ENCODE measurements at places on chromosomes 1 and 21. TPM values are rescaled to one million over a fixed set of nuclear protein-coding genes. Genes with fewer than 3 reads are reported as not detected.

The CCDC28B gene
- 56.6 TPM for polyA plus RNA-seq

DNA sequence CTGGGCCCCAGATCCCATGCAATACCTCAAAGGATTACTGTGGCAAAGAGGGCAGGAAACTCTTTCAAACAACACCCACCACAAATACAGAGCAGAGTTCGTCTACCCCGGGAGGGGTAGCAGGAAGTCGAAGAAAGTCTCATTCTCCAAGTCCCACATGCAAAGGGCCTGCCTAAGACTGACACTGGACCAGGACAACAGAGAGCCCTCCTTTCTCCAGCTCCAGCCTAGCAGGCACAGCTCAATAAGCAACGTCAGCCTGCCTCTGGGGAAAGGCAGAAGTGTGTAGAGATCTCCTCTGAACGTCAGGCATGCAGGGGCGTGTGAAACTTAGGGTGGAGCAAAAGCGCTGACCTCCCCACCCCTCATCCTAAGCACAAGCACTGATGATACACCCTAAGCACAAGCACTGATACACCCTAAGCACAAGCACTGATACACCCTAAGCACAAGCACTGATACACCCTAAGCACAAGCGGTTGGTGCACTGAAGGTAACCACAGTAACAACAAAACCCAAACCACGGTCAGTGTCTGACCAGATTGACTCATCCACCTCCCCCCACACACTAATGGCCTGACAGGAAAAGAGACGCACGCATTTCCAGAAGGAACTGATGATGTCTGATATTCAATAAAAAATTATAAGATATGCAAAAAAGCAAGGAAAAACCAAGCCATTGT lies 1.3 kb downstream of the KRTAP12-3 start:
- DNase-seq = no peak
- H3K27ac ChIP-seq = no peak overlapping the region
- H3K27me3 ChIP-seq = no peaks in the 10 kb centered on the region
- no peak overlapping the region for H3K4me3 ChIP-seq

DNA sequence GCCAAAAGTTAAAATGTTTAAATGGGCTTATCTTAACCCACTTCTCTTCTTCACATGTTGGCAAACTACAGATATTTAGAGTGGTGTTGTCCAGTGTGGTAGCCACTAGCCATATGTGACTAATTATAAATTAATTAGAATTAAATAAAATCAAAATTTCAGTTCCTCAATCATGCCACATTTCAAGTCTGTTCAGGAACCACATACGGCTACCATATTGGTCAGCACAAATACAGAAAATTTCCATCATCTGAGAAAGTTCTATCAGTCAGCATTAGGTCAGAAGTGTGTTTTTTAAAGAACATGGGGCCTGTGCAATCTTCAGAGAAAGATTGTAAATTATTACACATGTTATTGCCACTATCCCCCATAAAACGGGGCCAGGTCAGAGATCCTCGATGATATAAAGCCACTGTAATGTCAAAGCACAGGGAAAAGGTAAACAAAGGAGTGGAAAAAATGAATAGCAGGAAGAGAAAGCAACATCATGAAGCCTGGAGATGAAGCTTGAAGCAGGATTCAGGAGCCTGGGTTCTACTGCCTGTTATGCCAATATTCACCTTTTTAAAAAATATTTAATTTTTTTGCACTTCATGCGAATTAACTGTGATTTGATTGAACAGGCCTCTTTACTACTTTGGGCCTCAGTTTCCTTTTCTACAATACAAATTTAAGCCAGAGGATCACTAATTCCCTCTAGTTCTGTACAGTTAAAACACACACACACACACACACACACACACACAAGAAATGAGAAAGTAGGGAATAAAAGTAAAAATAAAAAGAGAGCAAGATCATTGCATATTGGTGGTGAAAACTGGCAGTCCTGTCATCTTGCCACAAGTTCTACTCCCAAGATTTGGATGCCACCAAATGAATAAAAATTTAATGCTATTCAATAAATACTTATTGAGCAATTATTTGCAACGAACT lies 2.3 kb downstream of the RSBN1 start:
- H3K4me3 ChIP-seq = peak overlapping the region; percentile 92
- no peak for DNase-seq
- peak overlapping the region; percentile 48 for H3K27ac ChIP-seq
- H3K4me1 ChIP-seq = peaks cover 15% of the 10 kb centered on the region
- H3K27me3 ChIP-seq = no peaks in the 10 kb centered on the region

- H3K27me3 ChIP-seq = peaks cover 7% of the 10 kb centered on the region
- peak; percentile 31 for DNase-seq
- H3K36me3 ChIP-seq = no peaks in the 10 kb centered on the region
- H3K27ac ChIP-seq = 0 out of 3 replicates have a peak overlapping the region, but pooled peaks have one; percentile 2
- H3K4me1 ChIP-seq = peaks cover 15% of the 10 kb centered on the region
- peak overlapping the region; percentile 55 for H3K4me3 ChIP-seq
Observed at GRCh38 chr1:64745181-64745985, 508 bp downstream of the RAVER2 start.

- H3K4me1 ChIP-seq = 0 out of 2 replicates have a peak, but pooled peaks cover 2% of the 10 kb centered on the region
- no peak overlapping the region for H3K4me3 ChIP-seq
- H3K27me3 ChIP-seq = peaks cover 32% of the 10 kb centered on the region
- DNase-seq = no peak
- no peak overlapping the region for H3K27ac ChIP-seq
- H3K36me3 ChIP-seq = no peaks in the 10 kb centered on the region
Observed at GRCh38 chr1:101313356-101313755, 76.5 kb downstream of the S1PR1 start.

GRCh38 chr1:178031856-178032320 lies 62.0 kb upstream of the RASAL2 start:
- H3K4me1 ChIP-seq = no peaks in the 10 kb centered on the region
- DNase-seq = peak; percentile 77
- H3K4me3 ChIP-seq = no peak overlapping the region
- H3K27me3 ChIP-seq = no peaks in the 10 kb centered on the region

- peaks cover 13% of the 10 kb centered on the region for H3K27me3 ChIP-seq
- no peak overlapping the region for H3K27ac ChIP-seq
- H3K4me1 ChIP-seq = no peaks in the 10 kb centered on the region
- H3K4me3 ChIP-seq = no peak overlapping the region
- DNase-seq = no peak
Observed at GRCh38 chr21:38264571-38264970, 7.8 kb downstream of the KCNJ15 start.

- H3K4me3 ChIP-seq = no peak overlapping the region
- H3K4me1 ChIP-seq = peaks cover 13% of the 10 kb centered on the region
- no peaks in the 10 kb centered on the region for H3K27me3 ChIP-seq
- no peaks in the 10 kb centered on the region for H3K36me3 ChIP-seq
- no peak overlapping the region for H3K27ac ChIP-seq
Observed at GRCh38 chr1:184788970-184789369, 34.3 kb upstream of the EDEM3 start.

GRCh38 chr1:109573785-109574184 lies 25.4 kb downstream of the GNAI3 start:
- no peak overlapping the region for H3K27ac ChIP-seq
- peaks cover 22% of the 10 kb centered on the region for H3K36me3 ChIP-seq
- no peak overlapping the region for H3K4me3 ChIP-seq

DNA sequence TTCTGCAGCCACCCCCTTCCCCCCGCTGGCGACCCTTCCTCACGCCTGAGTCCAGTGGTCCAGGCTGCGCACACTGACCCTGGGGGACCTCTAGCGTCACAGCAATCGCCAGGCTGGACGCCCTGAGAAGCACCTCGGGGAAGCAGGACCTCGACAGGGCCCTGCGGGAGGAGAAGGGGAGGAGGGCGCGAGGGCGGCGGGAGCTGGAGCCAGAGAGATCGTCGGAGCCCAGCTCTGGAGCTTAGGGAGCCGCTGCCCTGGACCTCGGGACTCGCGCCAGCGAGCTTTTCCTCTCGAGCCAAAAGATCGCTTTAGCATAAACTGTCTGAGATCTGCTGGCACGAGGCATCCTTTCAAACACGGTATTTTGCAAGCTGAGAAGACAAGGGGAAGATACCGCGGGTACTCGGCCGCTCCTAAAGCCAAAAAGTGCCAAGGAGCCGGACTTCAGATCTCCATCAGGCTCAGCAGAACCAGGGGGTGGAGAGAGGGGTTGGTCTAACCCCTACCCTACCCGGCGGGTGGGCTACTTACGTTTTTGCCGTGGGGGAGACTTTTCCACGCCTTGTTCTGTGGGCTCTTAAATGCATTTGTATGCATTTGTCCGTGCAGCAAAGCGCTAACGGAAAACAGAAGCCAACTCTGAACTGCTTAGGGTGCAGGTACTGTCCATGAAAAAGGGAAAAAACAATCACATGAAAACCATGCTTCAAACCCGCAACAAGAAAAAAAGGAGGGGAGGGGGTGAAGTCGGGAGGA lies 586 bp downstream of the COL24A1 start:
- peaks cover 29% of the 10 kb centered on the region for H3K27me3 ChIP-seq
- no peak overlapping the region for H3K4me3 ChIP-seq
- H3K27ac ChIP-seq = no peak overlapping the region
- no peaks in the 10 kb centered on the region for H3K4me1 ChIP-seq
- DNase-seq = no peak

The SLC44A3 gene
- polyA plus RNA-seq = not detected

The IFT25 gene
- 202 TPM for polyA plus RNA-seq

GRCh38 chr1:241837901-241838300 lies 10.1 kb upstream of the EXO1 start:
- H3K4me1 ChIP-seq = peaks cover 4% of the 10 kb centered on the region
- no peaks in the 10 kb centered on the region for H3K27me3 ChIP-seq
- H3K4me3 ChIP-seq = no peak overlapping the region

DNA sequence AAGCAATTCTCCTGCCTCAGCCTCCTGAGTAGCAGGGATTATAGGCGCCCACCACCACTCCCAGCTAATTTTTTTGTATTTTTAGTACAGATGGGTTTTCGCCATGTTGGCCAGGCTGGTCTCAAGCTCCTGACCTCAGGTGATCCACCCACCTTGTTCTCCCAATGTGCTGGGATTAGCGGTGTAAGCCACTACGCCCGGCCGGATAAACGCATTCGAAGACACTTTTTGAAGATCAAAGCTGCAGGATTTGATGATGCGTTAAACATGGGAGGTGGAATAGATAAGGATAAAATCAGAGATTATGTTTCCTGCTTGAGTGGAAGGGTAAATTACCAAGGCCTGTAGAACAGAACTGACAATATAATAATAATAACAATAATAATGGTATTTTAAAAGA lies 389.4 kb upstream of the POU3F1 start:
- H3K27ac ChIP-seq = no peak overlapping the region
- DNase-seq = no peak
- peaks cover 33% of the 10 kb centered on the region for H3K27me3 ChIP-seq
- H3K4me3 ChIP-seq = no peak overlapping the region
- H3K4me1 ChIP-seq = no peaks in the 10 kb centered on the region

The CA14 gene
- 0.57 TPM for polyA plus RNA-seq

GRCh38 chr1:37739222-37739621 lies 25.7 kb downstream of the EPHA10 start:
- H3K27me3 ChIP-seq = peaks cover 30% of the 10 kb centered on the region
- no peak overlapping the region for H3K27ac ChIP-seq
- no peaks in the 10 kb centered on the region for H3K4me1 ChIP-seq

DNA sequence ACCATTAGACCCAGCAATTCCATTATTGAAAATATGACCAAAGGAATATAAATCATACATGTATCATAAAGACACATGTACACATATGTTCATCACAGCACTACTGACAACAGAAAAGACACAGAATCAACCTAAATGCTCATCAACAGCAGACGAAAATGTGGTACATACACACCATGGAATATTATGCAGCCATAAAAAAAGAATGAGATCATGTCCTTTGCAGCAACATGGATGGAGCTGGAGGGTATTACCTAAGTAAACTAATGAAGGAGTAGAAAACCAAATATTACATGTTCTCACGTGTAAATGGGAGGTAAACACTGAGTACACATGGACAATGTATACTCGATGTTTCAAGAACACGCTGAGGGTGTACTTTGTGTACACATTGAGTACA lies 15.9 kb downstream of the AKT3 start:
- no peak overlapping the region for H3K27ac ChIP-seq
- no peaks in the 10 kb centered on the region for H3K27me3 ChIP-seq
- H3K4me1 ChIP-seq = no peaks in the 10 kb centered on the region
- no peak for DNase-seq
- H3K36me3 ChIP-seq = no peaks in the 10 kb centered on the region
- no peak overlapping the region for H3K4me3 ChIP-seq

The SH2D1B gene
- polyA plus RNA-seq = 12.3 TPM

GRCh38 chr1:245153552-245154428 lies 995 bp upstream of the KIF26B start:
- peak; percentile 33 for DNase-seq
- peak overlapping the region; percentile 30 for H3K4me3 ChIP-seq
- H3K27ac ChIP-seq = no peak overlapping the region
- H3K27me3 ChIP-seq = peaks cover 35% of the 10 kb centered on the region
- peaks cover 42% of the 10 kb centered on the region for H3K4me1 ChIP-seq

- peak overlapping the region; percentile 56 for H3K4me3 ChIP-seq
- no peaks in the 10 kb centered on the region for H3K4me1 ChIP-seq
- peak; percentile 68 for DNase-seq
- peak overlapping the region; percentile 37 for H3K27ac ChIP-seq
Observed at GRCh38 chr1:91502672-91503184, 2.1 kb downstream of the CDC7 start.

The VSIG8 gene
- polyA plus RNA-seq = not detected

The OR2C3 gene
- polyA plus RNA-seq = 0.05 TPM

The COA6 gene
- 190 TPM for polyA plus RNA-seq

GRCh38 chr1:115912116-115912515 lies 64.2 kb upstream of the SLC22A15 start:
- DNase-seq = no peak
- H3K27me3 ChIP-seq = 0 out of 3 replicates have a peak, but pooled peaks cover 3% of the 10 kb centered on the region
- H3K4me1 ChIP-seq = no peaks in the 10 kb centered on the region

The DDR2 gene
- 0.57 TPM for polyA plus RNA-seq

- H3K27me3 ChIP-seq = peaks cover 41% of the 10 kb centered on the region
- DNase-seq = no peak
- H3K4me1 ChIP-seq = peaks cover 4% of the 10 kb centered on the region
- no peak overlapping the region for H3K4me3 ChIP-seq
- no peaks in the 10 kb centered on the region for H3K36me3 ChIP-seq
Observed at GRCh38 chr1:154741327-154741726, 128.8 kb downstream of the KCNN3 start.

The SLC19A2 gene
- polyA plus RNA-seq = 19.4 TPM

- no peaks in the 10 kb centered on the region for H3K36me3 ChIP-seq
- H3K4me3 ChIP-seq = no peak overlapping the region
- no peak for DNase-seq
Observed at GRCh38 chr1:227809026-227809425, 6.4 kb upstream of the PRSS38 start.

The ZNF672 gene
- polyA plus RNA-seq = 40.8 TPM

DNA sequence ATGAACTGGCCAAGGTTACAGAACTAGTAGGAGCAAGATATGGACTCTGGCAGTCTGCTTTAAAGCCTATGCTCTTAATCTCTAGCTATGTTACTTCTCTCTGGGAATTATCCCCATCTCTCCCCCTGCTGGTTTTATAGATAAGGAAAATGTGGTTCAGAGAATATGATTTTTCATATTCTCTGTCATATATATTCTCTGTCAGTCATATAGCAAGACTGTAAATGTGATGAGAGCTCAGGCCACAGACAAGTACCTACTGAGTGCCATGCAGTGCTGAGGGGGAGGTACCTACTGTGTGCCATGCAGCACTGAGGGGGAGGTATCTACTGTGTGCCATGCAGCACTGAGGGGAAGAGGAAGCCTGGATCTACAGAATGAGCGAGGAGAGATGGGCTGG lies 220.3 kb upstream of the FGGY start:
- no peak overlapping the region for H3K4me3 ChIP-seq
- no peaks in the 10 kb centered on the region for H3K27me3 ChIP-seq
- no peak for DNase-seq
- H3K4me1 ChIP-seq = peaks cover 12% of the 10 kb centered on the region
- H3K36me3 ChIP-seq = no peaks in the 10 kb centered on the region

- no peaks in the 10 kb centered on the region for H3K4me1 ChIP-seq
- no peak for DNase-seq
- H3K27me3 ChIP-seq = no peaks in the 10 kb centered on the region
Observed at GRCh38 chr1:99326215-99326949, 62.1 kb downstream of the PLPPR4 start.
